ENCODE measurements at places on chromosomes 11 and 22.

GRCh38 chr22:33746501-33746928 is 173.8 kb downstream of the LARGE1 start:
- no peak for DNase-seq

DNA sequence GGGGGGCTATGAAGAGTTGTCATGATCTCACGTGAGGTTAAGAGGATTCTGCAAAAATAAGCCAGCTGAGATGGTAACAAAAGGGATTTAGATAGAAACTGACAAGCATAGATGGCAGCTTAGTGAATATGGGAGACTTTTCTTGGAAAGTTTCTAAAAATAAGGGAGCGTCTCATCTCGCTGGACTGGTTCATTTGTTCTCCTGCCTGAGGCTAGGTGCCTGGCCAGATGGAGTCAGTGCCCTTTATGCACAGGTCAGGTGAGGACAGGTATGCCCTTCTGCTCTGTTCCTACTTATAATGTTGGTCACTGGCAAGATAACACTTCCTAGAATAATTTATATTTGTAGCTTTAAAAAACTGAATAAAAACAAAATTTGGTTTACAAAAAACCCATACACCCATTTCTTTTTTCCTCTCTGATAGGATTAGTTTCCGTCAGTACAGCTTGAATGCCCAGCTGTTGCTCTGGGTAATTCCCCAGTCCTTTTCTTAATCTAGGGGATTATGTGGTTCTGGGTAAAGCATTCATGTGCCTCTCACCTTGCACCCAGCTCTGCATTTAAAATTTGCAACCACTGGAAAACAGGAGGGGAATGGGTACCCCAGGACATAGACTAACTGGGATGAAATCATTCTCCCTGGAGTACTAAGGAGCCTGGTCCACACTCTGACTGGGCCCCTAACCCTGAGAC is 90.0 kb downstream of the AMOTL1 start:
- no peak for DNase-seq

GRCh38 chr11:35725885-35726284 is 63.3 kb downstream of the TRIM44 start:
- no peak for DNase-seq

GRCh38 chr22:23784215-23784732 is 2.5 kb upstream of the SMARCB1 start:
- DNase-seq, result no peak

GRCh38 chr22:19798003-19798665 is 37.6 kb downstream of the TBX1 start:
- no peak for DNase-seq

Measured in cortex of kidney (tissue), 1 donor.